ENCODE measurements at places on chromosomes 16 and 17.

GRCh38 chr17:2051933-2052559 lies 2.9 kb upstream of the HIC1 start:
- DNase-seq, result no peak

DNA sequence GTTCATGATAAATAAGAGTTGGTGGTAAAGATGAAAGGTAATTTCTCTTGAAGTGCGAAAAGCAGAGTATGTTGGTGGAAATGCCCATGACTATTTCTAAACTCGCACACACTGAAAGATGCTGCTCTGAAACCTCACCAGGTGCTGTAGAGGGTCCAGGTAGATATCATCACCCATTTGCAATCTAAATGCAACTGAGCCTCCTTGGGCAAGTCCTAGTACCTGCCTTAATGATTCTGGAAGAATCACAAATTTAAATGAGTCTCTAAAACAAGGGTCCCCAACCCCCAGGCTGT lies 5.9 kb upstream of the MMD start:
- DNase-seq, result no peak

DNA sequence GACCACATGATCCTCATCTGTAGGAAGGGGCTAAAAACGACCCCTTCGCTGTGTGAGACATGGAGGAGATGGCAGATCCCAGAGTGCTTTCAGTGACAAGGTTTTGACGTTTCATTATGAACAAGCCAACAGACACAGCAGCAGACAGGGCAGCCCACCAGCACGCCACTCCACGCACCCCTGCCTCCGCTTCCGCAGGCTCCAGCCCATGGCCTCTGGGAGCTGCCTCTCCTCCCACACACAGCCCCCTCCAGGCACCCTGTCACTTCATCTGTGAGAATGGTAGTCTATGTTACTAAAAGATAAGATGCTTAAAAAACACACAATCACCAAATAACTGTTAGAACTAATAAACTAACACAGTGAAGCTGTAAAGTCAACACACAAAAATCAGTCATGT lies 12.3 kb upstream of the ADCY7 start:
- no peak for DNase-seq

DNA sequence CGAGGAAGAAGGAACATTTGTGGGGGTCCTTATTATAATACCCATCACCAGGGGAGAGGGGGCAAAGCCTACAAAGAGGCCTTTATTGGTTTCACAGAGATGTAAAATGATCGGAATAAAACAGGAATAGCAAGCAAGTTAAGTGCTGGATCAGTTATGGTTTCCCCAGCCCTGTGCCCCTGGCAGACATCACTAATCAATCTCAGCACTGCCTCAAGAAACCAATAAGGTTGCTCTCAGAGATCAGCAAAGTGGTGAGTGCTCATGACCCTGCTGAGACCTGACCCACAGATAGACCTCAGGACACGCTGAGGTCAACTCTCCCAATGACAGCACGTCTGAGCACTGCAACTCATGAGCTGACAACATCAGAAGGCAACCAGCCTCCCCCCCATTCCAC lies 66.3 kb downstream of the ZNF423 start:
- no peak for DNase-seq

DNA sequence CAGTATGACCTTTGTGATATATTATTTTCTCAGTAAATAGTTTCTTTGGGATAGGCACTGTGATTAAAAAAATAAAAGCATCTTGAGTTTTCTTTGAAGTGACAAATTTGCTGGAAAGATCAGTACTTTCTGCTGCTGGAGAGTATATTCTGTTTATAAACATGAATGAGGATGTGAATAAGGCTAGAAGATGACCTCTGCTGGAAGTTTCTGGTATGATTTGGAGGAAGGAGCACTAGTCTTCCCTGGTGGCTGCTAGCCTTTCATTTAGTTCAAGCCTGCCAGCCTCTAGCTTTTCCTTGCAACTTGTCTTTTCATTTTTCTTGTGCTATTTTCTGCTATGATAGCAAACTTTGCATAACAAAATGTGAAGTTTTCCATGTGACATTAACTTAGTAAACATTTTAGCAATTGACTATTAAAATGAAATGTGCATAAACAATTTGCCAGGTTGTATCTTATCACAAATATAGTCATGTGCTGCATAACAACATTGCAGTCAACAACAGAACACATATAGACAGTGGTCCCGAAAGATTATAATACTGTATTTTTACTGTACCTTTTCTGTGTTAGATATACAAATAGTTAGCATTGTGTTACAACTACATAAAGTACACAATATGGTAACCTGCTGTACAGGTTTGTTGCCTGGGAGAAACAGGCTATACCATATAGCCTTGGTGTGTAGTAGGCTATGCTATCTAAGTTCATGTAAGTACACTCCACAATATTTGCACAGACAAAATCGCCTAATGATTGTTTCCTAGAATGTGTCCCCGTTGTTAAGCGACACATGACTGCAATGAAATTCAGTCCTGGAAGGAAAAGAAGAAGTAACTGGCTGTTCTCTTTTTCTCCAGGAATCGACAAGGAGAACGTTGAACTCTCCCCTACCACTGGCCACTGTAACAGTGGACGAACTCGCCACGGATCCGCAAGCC lies 18.1 kb upstream of the RAB11FIP4 start:
- no peak for DNase-seq

- no peak for DNase-seq
Measured at GRCh38 chr17:41647038-41647813, 22.9 kb upstream of the KRT17 start.

DNA sequence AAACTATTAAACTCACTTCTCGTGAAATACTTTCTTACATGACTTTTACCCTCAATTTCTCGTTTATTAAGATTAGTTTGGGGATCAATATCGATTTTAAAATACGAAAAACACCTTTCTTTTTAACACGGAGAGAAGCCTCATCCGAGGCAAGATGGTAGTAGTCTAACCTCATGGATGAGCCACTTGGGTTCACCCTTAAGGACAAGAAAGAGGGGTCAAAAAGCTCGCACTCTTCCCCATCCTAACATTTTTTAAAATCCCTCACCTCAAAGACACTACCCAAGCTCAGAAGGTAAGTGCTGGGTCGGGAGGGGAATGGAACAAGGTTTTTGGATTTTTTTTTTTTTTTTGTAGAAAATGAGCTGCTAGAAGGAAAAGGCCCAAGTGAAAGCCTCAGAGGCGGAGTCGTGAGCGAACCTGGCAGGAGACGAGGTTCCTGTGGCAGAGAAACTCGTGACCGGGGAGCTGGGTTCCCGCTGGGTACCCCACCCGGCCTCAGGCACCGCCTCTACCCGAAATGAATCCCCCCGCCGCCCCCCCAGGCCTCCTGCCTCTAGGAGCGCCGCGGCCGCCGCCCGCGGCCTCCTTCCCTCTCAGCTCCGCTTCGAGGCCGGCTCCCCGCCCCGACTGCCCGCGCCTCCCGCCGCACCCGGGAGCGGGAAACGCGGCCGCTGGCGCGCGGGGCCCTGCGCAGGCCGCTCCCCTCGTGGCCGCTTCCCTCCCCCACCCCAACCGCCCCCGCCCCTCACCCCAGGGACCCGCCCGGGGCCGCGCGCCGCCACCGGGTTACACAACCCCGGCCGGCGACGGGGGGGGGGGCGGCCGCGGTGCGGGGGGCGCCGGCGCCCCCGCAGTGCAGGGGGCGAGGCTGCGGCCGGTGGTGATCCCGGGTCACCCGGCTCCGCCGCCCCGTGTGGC lies 1.6 kb downstream of the NUFIP2 start:
- peak; percentile 50 for DNase-seq

DNA sequence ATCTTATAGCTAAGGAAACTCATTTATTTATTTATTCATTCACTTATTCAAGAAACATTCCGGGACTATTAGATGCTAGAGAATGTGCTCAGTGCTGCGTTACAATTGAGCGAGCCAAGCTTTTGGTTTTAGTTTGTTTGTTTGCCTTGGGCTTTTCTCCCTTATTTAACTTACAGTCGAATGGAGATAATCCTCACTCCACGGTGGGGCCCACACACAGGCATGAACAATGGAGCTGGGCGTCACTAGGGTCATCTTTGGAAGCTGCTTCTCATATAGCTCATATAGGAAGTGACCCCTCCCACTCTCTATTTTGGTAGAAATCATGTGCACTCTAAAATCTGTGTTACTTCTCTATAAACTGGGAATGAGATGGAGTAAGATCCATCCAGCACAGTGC lies 210.0 kb downstream of the TMEM114 start:
- DNase-seq, result no peak

GRCh38 chr16:68009157-68009735 lies 6.5 kb downstream of the DPEP2NB start:
- DNase-seq, result no peak

- peak; percentile 35 for DNase-seq
Measured at GRCh38 chr17:67689534-67690177, 28.1 kb upstream of the NOL11 start.
